ENCODE measurements at places on chromosomes 11 and 22. TPM values are rescaled to one million over a fixed set of nuclear protein-coding genes. Genes with fewer than 3 reads are reported as not detected.

The CEP126 gene
- 1.1 TPM for total RNA-seq

The PATE4 gene
- not detected for total RNA-seq

The SPDYC gene
- total RNA-seq = not detected

The TMEM191C gene
- 0.71 TPM for total RNA-seq

The MB gene
- total RNA-seq = not detected

The EFEMP2 gene
- total RNA-seq = 94.0 TPM

The TRIM29 gene
- total RNA-seq = 0.57 TPM

The HTR3A gene
- total RNA-seq = not detected
